ENCODE measurements at places on chromosomes 3 and 15.
A peak's percentile ranks its signal among the peaks of the same experiment; 100 is the strongest.

- no peak for DNase-seq
These were observed 878 bp upstream of the TLR9 start for GRCh38 chr3:52226229-52226817.

DNA sequence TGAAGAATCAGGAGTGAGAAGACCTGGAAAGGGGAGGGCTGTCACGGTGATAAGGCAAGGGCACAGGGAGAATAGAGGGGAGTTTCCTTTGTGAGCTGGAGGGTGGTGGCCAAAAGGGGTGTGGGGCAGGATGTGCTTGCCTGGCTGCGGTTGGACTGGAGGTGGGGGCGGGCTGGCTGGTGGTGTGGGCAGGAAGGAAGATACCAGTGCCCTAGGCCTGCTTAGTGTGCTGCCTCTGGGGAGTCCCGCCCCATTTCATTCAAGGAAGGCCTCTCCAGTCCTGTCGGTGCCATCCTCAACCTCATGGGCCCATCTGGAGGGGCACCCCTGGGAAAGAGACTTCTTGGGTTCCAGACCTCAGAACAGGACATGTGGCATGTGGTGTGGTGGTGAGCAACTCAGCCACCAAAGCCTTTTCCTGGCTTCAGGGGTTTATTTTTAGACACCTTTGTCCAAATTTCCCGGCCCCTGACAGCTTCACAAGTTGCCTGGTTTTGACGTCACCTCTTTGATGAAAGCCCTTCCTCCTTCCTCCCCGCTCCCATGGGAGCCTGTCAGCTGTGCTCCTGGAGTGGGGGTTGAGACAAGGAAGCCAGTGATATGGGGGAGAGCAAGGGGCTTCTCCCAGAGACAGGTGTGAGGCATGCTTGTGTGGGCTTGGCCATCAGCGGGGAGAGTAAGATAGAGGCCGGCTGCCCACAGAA lies 15.6 kb downstream of the TEX264 start:
- no peak for DNase-seq

- DNase-seq = no peak
These were observed 101.7 kb upstream of the CCDC54 start for GRCh38 chr3:107275511-107275910.

GRCh38 chr3:141519587-141519986 lies 32.8 kb downstream of the RASA2 start:
- no peak for DNase-seq

- no peak for DNase-seq
These were observed 190.2 kb downstream of the SLC9A9 start for GRCh38 chr3:143658116-143658515.

DNA sequence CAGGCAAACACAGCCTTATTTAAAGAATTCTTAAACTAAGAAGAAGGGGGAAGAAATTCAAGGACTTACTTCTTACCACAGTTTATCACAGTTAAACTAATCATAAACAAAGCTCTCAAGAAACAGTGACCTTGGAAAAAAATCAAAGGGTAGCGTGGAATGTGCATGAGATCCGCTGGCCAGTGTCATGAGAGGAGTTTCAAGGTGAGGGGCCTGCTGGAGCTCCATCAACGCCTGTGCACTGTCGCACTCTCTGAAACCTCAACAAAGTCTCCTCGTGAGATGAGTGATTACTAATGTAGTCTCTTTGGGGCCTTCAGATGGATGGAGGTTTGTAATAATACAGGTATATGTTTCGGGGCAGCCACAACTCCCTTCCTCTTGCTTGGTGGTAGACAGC lies 28.4 kb upstream of the PRICKLE2 start:
- DNase-seq = no peak

DNA sequence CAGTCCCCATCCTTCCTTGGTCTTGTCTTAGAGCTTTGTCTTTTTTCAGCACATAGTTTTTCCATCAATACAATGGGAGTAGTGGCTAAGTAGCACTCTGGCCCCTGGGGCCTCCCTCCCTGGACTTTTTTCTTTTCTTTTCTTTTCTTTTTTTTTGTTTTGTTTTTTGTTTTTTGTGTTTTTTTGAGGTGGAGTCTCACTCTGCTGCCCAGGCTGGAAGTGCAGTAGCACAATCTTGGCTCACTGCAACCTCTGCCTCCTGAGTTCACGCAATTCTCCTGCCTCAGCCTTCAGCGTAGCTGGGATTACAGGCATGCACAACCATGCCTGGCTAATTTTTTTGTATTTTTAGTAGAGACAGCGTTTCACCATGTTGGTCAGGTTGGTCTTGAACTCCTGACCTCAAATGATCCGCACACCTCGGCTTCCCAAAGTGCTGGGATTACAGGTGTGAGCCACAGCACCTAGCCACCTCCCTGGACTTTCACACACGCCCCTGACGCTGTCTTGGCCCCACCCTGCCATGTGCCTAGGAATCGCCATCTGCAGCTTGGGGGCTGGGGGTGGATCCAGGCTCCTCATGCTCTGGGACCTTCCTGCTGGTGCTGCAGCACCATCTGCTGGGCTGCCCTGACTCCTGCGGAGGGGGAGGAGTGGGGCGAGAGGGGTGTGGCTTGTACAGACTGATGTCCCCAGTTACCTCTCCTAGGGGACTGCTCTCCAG lies 2.8 kb downstream of the C15orf39 start:
- peak; percentile 89 for DNase-seq

DNA sequence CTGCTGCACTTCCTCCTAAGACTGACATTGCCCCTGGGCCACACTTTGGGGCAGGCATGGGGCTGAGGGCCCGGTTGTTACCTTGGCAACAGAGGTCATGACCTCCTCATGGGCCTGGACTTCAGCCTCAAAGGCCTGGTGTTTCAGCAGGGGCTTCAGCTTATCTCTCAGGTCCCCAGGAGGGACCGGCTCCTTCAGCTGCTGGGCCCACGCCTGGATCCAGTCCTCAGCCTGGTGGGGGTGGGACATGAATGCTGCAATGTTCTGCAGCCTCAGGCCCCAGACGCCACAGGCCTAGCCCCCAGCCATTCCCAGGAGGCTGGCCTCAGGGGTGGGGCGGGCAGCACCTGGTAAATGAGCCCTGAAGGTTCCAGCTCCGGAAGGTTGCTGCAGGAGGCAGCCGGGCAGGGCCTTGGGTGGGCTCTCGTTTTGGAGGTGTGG lies 27.6 kb downstream of the SPTBN5 start:
- no peak for DNase-seq

DNA sequence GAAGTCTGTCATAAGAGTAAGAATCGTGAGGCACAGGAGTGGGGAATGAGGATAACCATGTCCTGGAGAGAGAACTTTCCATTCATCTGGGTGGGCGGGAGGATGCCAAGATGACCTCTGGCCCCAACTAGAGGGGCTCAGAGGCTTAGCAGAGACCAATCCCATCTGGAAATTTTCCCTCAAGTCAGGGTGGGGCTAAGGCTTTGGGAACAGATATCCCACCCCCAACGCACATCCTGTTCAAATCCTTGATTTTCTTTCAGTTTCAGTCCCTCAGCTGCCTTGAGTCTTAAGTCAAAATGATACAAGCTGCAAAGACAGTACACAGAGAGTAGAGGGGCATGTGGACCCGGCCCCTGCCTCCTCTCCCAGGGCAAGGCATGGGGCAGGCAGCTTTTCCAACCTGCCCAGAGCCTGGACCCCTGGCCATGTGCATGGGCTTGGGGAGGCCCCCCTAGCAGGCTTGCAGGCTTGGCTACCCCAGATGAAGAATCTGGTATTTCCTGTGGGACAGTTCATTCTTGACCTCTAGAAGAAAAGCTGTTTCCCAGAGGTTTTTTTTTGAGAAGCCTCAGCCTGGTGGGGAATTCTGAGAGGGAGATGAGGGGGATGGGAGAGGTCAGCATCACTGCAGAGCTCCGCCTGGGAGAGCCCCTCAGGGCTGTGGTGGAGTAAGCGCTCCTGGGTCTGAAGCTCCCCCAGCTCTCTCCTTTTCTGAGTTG lies 109.7 kb upstream of the HACD2 start:
- DNase-seq = no peak

DNA sequence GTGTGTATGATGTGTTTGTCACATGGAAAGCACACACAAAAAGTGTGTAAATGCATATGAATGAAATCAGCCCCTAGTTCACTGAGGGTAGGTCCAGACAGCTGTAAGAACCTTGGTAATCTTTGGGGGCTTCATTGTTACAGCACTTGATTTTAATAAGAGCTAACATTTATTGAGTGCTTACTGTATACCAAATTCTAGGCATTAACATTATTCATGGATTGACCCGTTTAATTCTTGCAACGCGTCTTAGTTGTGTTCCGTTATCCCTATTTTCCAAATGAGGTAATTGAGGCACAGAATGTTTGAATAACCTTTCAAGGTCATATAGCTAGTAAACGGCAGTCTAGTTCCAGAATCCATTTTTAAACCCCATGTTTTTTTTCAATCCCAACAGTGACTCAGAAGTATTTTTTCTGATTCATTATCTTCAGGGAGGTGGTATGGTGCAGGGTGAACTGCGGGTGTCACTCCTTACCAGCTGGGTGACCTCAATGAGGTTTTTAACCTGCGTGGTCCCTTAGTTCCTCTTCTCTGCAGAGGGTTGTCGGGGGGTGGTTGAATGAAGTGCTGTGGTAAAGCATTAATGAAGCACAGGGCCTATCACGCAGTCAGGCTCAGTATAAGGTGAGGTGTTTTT lies 14.2 kb downstream of the RAB8B start:
- no peak for DNase-seq

GRCh38 chr15:74264081-74264501 lies 28.0 kb downstream of the CCDC33 start:
- no peak for DNase-seq

- no peak for DNase-seq
These were observed 7.6 kb upstream of the TMEM44 start for GRCh38 chr3:194640829-194641228.

DNA sequence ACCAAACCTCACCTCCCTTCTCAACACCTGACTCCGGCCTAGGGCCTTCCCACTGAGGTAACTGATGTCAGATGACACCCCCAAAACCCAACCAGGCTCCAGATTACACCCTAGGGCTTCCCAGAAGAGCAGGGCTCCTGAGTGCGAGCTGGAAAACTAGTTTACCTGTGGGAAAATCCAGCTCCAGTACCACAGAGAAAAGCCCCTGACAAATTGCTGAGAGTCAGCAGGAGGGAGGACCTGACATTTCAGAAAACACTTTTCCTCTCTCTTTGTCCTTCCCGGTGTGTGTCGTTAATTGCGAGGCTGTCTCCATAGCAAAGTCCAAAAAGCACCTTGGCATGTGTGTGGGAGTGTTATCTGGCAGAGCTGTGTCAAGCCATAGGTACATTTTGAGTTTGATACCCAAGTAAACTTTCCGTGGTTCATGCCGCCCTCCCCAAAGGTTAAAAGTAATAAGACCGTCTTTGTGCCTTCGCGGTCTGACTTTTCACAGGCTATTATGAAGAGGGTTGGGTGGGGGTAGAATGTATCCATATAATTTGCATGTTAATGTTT lies 79.8 kb upstream of the FNDC3B start:
- no peak for DNase-seq

DNA sequence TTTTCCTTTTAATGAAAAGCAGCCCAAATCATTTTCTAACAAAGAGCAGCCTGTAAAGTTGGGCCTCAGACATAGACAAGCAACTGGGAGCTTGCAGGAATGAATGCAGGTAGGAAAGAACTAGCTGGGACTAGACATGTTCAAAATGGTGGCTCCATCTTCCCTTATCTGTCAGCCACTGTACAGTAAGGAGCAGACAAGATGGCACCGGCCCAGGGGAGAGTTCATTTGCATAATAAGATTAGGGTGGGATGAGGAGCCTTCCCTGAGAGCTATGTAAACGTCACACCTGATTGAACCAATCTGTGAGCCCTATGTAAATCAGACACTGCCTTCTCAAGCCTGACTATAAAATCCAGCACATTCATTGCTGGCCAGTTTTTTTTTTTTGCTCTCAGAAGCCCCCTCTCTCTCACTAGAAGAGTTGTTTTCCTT lies 59.7 kb upstream of the GK5 start:
- no peak for DNase-seq

GRCh38 chr15:98823012-98823458 lies 174.7 kb downstream of the IGF1R start:
- DNase-seq = no peak

All from right forelimb (tissue), 1 donor.